ENCODE measurements at places on chromosomes 11 and 22.
A peak's percentile ranks its signal among the peaks of the same experiment; 100 is the strongest.

- DNase-seq = no peak
These were observed 2.4 kb downstream of the MAPK1 start for GRCh38 chr22:21865041-21865440.

DNA sequence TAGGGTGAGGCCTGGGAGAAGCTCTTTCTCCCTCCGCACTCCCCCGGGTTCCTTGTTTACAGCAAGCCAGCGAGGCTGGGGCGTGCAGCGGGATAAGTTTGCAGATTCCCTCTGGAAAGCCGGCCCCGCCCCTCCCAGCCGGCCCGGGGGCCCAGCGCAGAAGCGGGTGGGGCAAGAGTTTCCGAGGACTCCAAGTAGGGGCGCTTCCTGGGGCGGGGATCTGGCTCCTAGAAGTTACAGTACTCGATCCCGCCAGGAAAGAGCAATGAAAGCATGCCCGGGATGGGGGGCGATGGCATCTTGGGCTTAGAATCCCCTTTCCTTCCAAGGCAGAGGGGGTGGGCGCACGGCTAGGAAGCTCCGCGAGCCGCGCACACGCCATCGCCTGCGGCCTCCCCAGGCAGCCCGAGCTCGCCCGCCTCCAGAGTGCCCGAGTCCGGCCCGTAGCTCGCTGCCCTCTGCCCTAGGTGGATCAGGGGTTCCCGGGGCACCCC, 385 bp downstream of the TST start:
- no peak for DNase-seq

DNA sequence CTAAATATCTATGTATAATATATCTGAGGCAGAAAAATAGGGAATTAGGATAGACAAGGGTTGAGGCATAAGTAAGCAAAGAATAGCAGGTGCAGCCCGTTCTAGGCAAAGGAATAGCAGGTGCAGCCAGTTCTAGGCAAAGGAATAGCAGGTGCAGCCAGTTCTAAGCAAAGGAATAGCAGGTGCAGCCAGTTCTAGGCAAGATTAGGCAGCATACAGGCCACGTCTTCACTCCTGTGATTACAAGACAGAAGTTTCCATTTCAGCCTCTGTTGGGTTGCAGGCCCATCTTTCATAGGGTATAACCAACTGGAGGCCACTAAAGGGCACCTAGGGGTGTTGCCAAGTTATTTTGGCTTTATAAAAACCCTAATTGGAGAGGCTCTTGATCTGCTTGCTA, 28.8 kb upstream of the CHORDC1 start:
- DNase-seq = no peak

- peak; percentile 16 for DNase-seq
These were observed 931.6 kb downstream of the BRD1 start for GRCh38 chr22:48895831-48896765.

GRCh38 chr11:107549253-107549953, 16.1 kb downstream of the ALKBH8 start:
- DNase-seq = no peak

DNA sequence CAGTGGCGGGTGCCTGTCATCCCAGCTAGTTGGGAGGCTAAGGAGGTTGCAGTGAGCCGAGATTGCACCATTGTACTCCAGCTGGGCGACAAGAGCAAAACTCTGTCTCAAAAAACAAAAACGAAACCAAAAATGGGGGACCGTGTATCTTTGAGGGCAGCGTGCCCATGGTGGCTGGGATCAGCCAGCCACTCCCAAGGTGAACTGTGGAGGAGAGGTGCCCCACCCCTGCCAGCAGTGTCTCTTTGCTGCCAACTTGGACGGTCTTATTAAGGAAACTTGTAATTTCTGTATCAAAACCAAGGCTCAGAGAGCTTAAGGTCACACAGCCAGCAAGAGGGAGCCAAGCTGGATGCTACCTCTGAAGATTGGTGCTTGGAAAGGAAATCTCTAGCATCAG, 147.7 kb downstream of the CACNA1I start:
- DNase-seq = no peak

- no peak for DNase-seq
These were observed at the start of gene HBE1 for GRCh38 chr11:5269715-5270147. Gene HBE1 (minus strand): TSS chr11:5269945. CDS start chr11:5269890, 55 bp downstream.

GRCh38 chr11:122436188-122436555, 219.3 kb upstream of the UBASH3B start:
- DNase-seq = no peak

- no peak for DNase-seq
These were observed 494 bp downstream of the CHID1 start for GRCh38 chr11:910044-910588.

DNA sequence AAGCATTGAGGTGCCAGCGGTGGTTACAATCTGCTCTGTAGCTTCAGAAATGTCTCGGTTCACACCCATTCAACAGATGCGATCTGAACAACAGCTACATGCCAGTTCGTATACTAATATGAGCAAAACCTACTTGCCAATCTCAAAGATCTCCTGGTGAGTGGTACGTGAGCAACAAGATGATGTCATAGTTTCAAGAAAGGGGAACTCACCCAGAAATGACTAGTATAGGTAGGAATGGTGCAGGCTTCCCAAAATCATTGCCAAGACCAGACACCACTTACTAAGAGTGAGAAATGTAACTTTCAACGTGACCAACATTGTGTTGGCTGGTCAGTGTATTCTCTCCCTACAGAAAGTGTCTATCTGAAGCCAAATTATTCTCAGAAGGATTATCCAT, 31.1 kb downstream of the OR6Q1 start:
- DNase-seq = no peak

DNA sequence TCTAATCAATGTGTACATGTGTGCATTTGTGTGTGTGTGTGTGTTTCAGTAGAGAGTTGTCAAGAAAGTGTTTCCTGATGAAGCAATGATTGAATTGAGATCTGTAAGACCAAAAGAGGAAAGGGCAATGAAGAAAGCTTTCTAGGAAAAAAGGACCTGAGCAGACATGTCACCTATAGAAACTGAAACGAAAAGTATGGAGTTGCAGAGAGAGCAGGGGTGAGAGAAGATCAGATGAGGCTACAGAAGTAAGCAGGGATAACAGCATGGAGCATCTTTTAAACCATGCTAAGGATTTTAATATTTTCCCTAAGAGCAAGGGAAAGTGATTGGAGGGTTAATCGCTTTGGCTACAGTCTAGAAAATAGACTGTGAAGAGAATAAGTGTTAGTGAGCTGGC, 1459.4 kb upstream of the TENM4 start:
- no peak for DNase-seq
